Activated naive CD8-positive, alpha-beta T cell treated with anti-CD3 and anti-CD28 coated beads for 36 hours (primary cell): ENCODE measurements at places on chromosomes 4 and X.

DNA sequence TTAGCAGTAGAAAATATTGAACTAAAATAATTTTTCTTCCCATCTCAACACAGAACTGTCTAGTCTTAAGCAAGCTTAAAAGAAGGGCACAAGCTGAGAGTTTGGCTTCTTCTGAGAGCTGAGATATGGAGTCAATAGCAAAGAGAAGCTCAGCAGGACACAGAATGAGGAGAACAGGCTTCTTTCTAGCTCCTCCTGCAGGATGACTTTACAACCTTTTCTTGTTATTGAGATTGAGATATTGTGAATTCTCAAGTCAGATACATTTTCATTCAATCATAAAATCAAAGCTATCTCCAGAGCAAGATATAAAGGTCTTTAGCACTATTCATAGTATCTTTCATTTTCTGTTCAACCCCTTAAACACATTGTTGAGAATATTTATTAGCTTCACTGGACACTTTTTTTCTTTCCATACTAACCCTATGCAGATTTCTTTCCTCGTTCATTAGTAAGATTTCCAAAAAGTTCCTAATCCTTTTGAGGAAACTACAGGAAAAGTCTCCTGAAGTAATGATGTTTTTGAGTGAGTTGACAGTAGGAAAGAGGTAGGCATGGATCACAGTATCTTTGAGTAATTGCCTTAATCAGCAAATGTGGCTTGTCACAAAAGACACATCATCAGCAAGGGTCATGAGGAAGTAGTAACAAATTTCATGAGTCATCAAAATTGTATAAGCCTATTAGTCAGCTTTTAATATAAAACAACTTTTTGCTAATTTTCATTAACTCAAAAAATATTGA is 17.8 kb upstream of the CXCL3 start:
- DNase-seq, result no peak

DNA sequence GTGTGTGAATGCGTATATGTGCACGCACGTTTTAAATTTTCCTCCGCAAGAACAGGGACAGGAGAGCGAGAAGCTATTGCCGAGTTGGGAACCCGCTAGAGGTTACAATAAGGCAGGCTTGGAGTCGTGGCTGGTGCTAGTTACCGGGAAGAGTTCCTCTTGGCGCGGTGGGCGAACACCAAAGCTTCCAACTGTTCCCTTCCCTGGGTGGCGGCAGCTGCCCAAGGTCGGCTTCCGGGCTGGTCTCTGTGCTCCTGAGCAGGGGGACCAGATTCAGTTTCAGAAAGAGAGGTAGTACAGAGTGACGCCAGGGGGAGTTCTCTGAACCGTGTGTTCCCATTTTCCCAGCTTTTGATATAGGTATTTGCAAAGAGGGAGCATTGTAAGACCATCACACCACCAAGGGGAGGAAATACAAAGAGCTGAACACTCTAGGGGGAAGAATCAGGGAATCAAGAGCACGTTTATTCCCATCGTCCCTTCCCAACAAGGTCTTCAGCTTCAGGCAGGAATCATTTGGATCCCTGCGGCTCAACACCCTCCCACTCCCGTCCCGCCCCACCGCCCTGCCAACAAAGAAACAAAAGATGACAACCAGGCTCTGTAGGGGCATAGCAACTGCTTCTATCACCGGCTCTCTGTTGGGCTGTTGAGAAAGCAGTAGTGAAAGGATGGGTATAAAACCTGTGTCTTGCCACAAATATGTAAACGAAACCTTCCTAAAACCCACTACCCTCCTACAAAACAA is 113.6 kb upstream of the TEX13C start:
- no peak for DNase-seq

GRCh38 chr4:179709961-179710624 is 2267.9 kb upstream of the AGA start:
- no peak for DNase-seq

DNA sequence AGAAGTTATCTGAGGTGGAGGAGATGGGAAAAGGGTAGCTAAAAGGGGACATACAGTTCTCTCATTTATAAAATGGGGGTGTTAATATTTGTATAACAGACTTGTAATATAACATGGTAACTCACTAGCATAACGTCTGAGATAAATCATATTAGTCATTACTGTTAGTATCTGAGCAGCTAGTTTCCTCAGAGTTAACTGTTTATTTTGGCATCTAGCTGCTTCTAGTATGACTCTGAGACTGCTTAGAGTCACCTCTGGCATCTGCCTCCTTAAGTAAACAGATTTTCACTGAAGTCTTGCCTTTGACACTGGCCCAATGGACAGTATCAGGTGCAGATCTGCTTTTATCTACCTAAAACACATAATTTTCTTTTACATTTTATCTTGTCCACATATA is 58.1 kb downstream of the SLC30A9 start:
- DNase-seq, result no peak

DNA sequence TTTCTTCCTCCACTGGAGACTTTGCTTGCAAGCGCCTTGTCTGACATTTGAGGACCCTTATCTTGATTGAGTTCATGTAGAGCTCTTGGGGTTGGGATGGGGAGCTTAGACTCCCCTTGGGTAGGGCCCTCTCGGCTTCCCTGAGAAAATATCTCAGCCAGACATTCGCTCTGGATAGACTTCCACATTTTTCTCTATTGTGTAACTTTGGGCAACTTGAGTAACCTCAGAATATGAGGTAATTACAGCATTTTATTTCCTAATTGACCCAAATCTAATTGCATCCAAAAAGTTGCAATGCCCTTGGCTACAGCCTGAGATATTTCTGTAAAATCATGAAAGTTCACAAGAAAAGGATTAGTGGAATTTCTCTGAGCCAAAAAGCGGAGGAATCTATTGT is 102.8 kb upstream of the MXRA5 start:
- no peak for DNase-seq

- no peak for DNase-seq
Measured at GRCh38 chr4:174358829-174359228, 75.1 kb downstream of the CEP44 start.

DNA sequence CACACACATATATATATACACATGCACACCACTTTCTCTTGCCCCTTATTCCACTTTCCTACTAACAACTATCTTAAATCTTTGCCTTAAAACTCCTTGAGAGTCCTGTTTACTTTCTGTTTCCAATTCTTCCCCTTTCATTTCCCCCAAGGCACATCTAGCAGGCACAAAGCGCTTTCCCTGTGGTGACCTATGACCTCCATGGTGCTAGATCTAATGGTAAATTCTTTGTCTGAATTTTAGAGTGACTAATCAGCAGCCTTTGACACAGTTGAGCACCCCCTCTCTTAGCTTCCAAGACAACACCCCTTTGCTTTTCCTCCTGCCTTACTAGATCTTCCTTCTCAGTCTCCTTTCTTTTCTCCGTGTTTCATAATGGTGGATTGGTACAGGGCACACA is 236.4 kb upstream of the TTC29 start:
- no peak for DNase-seq

DNA sequence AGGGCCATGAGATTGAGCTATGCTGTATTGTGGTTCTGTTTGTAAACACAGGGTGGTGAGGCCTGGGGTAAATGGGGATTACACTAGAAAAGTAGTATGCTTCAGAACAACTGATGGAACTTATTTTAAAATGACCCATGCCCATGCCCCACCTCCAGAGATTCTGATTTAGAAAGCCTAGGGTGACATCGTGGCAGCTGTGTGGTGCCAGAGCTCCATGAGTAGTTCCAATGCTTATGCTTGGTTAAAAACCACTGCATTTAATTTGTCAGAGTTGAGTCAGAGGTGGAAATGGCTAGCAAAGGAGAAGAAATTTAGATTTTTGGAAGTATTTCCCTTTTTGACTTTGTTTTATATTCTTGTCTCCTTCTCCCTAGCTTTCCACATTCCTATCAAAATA is 63.4 kb upstream of the PDE5A start:
- no peak for DNase-seq

- DNase-seq, result no peak
Measured at GRCh38 chr4:82640540-82640939, 78.8 kb upstream of the TMEM150C start.

GRCh38 chrX:119763181-119763580 is 4.8 kb downstream of the SOWAHD start:
- DNase-seq, result no peak

DNA sequence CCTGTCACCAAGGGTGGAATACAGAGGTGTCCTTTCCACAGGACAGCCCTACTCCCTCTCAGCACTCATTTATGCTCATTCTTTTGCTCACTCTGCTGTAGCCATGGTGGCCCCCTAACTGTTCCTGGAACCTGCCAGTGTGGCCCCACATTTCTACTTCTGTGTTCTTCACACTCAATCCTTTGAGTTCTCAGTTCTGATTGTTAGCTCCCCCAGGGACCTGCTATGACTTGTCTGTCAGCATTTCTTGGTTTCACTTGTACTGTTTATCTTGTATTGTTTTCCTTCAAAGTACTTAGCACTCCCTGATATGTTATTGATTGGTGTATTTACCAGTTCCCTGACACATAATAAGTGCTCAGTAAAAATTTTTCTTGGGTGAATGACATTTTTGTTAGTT is 14.9 kb downstream of the VBP1 start:
- DNase-seq, result no peak

- DNase-seq, result no peak
Measured at GRCh38 chrX:13309631-13310030, 10.2 kb downstream of the ATXN3L start.

DNA sequence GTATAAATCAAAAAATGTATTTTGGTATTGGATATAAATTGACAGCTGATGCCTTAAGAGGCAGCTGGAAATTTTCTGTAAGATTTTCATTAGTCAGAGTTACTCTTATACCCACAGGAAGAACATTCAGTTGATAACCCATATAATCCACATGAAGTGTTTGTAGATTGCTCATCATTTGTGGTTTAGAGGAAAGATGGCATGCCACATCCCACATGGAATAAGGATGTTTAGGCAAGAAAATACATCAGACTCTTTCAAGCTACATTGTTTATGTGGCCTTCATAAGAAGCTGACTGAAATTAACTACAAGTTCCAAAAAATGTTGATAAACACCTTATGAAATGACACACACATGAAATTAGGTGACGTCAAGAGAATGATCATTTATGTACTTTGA is 56.6 kb downstream of the AREG start:
- no peak for DNase-seq

DNA sequence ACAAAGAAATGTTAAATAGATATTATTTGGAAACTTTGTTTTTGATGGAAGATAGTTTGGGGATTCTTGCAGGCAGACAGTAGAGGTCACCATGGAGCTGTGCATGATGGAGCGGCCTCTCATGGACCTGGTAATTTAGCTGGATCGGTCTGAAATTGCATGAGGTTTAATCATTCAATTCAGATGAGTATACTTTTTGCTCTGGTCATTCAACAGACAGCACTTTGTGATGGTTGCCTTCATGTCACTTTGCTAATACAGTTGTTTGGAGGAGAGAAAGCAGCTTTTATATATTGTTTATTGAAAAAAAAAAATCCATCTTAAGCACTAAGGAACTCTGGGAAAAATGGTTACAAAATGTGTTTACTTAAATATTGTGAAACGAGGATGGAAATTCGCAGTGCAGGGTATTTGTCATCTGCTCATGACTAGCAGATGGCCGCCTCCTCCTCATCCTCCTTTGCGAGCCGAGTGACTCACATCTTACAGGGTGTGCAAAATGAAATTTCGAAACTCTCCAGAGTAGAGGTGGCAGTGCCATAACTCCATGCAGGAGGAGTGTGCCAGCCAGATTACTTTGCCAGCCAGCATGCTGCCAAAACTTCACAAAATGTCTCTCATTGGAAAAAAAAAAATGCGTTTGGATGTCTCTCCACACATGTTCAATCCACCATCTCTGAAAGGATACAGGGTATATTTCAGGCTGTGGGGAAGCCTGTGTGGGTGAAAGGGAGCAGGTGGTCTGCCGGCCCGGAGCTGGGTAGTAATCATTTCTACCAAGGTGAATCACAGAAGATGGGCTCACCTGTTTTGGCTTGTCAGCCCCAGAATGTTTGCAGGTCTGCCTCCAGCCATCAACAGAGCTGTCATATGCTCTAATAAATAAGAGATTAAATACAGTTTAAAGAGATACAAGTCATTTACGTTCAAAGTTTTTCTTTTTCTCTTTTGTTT is 314.9 kb upstream of the DIPK2B start:
- peak; percentile 7 for DNase-seq

- no peak for DNase-seq
Measured at GRCh38 chrX:35380808-35381700, 417.1 kb upstream of the MAGEB16 start.

DNA sequence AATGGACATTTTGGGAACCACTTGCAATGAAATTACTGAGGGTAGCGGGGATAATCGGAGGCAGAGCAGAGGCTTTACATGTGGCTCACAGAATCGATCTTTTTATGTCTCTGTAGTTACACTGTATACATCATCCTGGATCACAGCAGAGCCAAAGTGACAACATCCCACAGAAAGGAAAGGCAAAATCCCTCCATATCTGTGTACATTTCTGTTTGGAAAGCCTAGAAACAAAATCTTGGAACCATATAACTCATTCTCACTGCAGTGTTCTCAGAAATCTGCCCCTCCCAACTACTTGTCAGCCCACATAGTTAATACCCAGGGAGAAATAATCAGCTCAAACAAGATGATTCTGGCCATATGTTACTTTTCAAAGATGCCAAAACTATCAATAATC is 211.6 kb downstream of the DCLK2 start:
- no peak for DNase-seq

DNA sequence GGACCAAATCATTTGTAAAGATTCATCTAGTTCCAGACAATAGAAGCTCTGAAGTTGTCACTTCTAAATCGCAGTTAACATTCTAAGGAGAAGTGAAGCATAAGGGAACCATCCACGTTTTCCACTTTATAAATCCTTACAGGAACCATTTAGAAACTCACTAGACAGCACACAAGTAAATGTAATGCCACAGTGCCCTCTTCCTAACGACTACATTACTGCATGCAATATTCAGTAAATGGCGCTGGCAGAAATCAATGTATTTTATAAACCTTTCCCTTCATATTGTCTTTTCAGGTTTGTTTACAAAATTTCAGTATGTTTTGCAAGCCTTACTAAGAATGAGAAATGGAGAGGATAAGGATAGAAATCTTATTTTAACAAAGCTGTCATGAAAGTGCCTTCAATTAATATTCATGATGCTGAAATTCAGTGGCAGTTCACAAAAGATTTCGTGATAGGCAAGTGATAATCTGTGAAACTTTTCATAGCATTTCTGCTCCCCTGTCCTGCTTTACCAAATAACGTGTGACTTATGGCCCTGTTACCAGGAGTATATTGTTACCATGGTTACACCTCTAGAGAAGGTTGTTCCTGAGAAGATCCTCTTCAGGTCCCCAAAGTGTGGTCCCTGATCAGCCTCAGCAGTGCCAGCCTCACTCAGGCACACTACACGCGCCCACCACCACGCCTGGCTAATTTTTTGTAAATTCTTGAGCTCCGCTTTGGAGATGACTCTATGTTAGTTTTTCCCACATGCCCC is 54.2 kb downstream of the TMA16 start:
- peak; percentile 8 for DNase-seq

DNA sequence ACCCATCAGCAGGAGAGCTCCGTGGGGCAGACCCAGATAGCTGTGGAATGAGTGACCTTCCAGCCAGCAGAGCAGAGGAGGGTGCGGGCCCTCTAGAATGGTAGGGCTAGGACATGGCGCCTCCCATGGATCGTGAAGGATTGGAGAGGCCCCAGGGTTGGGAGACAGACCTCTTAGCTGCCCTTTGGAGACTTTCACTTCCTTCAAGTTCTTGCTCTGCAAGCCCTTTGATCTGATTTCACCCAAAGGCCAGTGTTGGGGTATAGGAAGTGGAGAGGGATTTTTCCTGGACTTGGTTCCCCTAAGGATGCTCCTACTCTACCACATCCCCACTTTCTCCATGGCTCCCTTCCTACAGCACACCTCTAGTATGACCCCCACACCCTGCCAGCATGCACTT is 3.0 kb downstream of the SASH3 start:
- no peak for DNase-seq

- DNase-seq, result no peak
Measured at GRCh38 chr4:76755756-76756155, 142.2 kb downstream of the SOWAHB start.
